Mammary epithelial cell (primary cell): ENCODE measurements at places on chromosomes 13 and 19. TPM values are rescaled to one million over a fixed set of nuclear protein-coding genes. Genes with fewer than 3 reads are reported as not detected.
A peak's percentile ranks its signal among the peaks of the same experiment; 100 is the strongest.

NCR1 gene
- polyA plus RNA-seq, result not detected

PSPN gene
- polyA plus RNA-seq, result 0.31 TPM

NDUFA3 gene
- polyA plus RNA-seq, result 42.3 TPM

CEACAM7 gene
- polyA plus RNA-seq, result not detected

DNA sequence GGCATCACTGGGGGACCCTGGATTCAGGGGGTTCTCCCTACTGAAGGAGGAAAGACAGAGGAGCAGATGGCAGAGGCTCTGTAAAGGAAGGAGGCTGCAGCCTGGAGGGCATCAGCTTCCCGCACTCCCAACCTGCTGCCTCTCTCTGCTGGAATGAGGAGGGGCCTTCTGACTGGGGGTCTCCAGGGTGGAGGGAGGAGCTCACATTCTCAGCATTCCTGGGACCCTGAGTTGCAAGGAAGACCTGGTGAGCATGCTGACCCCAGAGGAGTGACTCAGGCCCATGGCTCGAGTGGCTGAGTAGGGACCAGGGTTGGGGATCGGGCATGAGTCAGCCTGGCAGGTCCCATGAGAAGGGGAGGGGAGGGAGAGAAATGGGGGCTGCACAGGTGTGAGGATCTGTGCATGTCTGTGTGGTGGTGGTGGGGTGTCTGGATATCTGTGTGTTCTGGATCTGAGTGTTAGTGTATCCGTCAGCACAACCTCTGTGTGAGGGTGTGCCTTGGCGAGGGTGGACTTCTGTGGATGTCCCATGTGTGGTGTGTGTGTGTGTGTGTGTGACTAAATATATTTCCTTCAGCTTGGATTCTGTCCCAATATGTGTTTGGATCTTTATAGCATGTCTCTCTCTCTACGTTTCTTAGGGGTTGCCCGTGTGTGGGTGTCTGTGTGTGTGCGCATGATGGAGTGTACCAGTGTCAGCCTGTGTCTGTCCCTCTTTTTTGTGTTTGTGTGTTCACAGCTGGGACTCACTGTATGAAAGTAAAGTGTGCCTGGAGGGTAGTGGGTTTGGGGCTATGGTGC is 4.6 kb downstream of the AXL start:
- peak; percentile 65 for DNase-seq

- DNase-seq, result peak; percentile 68
These were observed 177.3 kb upstream of the SLC10A2 start for GRCh38 chr13:103243495-103243894.

DNA sequence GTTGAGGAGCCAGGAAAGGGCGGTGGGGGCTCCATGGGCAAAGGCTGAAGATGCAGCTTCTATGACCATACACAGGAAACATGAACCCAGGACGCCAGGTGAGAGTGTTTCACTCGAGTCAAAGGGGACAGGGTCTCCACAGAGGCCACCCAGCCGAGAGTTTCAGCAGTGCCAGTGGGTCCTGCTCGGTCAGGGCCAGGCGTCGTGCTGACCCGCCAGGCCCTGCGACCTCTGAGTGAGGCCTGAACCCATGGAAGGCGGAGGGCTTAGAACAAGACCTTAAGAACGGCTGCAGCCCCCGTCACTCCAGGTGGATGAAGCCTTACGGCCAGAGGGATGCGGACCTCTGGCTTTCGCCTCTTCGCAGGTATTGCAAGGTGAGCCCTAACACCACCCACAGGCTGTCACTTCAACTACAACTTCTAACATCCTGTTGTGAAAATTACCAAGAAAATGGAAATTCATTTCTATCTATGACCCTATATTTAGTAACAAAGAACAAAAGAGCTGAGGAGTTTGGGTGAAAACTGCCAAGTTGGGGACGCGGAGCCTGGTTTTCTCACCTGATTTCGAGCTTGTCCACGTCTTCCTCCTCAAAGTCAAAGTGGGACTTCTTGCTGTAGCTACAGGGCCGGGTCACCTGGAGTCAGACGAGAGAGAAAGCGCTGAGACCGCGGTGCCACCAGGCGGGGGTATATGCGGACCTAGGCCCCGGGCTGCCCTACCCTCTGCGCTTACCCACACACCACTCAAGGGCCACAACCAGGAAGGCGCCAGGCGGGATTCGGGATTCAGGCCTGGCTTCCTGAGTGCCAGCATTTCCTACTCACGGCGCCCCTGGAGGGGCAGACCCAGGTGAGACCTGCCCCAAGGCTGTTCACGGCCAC is 50.1 kb upstream of the C13orf46 start:
- DNase-seq, result no peak

DNA sequence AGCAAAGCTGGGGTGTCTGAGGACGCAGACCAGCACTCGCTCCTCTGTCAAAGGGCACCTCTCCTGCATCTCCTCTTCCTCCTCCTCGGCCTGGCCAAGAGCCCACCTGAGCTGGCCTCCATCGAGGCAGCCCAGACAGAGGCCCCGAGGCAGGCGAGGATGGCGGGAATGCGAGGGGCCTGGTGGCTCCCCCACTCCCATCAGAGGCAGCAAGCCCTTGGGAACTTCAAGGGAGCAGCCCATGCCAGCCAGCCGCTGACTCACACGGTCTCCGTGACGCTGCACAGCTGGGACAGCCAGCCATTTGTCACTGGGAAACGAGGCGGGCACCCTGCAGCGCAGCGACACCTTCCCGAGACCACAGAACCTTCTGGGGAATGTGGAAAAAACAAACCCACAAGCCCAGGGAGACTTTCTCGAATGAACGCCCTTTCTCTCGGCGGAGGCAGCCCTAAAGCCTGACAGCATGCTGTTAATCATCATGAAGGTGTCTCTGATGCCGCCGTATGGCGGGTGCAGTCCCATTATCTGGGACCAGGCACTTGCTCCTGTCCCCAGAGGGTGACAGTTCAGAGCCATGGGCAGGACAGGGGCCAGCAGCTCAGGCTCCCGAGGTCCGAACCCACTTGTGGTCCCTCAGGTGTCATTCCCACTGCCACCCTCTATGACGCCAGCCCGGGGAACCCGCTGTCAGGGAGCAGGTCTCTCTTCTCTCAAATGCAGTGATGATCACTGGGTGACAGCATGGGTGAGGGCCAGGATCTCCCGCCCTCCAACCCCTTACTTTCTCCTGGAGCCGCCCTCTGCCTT is 53.0 kb downstream of the PEPD start:
- no peak for DNase-seq

DNA sequence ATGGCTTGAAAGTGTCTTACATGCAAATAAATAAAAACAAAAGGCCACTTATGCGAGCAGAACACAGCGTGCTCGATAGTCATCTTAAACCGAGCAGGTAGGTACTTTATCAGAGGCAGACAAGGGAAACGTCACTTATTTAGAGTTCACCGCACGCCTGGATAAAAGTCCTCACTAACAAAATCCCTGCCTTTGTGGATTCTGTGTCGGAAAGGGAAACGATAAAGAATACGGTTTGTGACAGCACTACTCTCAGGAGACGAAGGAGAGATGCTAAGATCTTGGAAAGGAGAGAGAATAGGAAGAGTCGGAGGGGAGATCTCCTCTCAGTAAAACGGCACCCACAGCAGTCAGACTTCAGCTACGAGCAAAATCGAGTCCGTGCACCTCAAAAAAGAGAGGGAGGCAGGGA is 581 bp downstream of the RCBTB1 start:
- no peak for DNase-seq

DNA sequence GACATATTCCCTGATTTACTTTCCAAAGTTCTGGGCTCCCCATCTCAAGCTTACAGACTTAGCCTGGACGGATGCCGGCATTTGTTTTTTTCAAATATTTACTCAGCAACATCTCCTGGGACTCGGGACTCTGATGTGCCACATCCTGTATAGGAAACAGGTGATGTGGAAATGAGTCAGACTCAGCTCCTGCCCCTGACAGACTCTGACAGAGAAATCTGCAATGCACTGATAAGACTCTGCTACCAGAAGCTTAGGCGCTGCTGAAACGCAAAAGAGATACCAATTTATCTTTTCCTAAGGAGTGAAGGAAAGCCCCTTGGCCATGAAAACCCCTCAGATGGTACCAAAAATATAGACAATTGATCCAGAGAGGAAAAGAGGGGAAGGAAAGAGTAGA is 16.2 kb downstream of the LAIR2 start:
- DNase-seq, result peak; percentile 9

DNA sequence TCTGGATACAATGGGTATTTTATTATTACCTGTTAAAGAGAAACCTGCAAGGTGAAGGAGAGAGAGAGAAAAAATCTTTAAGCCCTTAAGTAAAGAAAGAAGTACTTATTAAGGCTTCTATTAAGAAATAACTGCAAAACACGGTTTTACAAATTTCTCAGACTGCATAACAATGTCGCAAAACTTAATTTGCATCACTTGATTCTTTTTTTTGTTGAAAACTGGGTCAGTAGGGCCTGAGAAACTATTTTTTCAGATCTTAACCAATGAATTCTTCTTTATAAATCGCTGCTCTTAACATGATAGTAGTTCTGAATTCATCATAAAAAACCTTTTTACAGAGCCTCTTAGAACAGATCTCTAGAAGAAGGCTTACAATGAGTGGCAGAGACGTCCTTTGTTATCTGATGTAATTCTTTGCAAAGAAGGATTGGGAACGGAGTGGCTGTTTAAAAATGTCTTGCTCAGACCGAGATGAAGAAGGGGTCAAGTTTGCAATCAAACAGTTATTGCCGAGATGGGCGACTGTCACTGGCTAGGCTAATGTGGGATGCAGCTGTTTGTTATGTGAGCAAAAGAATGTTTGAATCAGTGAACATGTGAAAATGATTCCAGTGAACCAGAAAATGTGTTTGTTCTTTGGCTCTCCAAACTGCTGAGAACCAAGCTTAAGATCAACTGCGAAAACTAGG is 76.3 kb downstream of the ZNF536 start:
- no peak for DNase-seq

DNA sequence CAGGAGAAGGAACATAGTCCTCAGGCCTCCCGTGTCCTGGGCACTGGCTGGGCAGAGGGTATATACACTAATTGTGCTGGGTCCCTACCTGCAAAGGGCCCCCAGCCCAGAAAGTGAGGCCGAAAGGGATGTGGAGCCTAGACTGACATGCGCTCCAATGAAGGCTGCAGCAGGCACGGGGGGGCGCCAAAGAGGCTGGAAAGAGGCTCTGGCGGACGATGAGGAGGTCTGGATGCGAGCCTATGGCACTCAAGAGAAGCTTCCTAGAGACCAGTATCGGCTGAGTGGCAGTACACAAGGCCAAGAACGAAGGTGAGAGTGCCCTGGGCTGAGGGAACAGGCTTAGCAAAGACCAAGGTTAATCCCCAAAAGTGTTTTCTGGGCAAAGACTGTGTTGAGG is 16.6 kb downstream of the VRK3 start:
- DNase-seq, result no peak

GRCh38 chr19:2249880-2250765 is 1.0 kb downstream of the AMH start:
- no peak for DNase-seq

DNA sequence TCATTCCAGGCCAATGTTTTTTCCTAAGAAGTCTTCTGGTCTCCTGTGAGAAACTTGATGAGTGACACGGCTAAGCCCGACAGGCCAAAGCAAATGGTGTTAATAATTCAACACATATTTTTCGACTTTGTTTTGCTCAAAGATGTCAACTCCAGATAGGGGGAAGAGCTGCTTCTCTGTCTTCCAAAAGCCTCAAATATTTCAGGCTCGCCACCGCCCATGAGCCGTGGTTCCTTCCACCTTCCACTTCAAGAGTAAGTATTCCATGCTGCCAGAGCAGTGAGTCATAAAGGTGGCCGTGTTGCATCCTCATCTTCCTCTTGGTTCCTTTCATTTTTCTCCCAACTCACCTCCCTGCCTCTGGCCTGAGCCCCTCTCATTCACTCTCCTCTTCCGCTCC is 272.6 kb downstream of the EFNB2 start:
- DNase-seq, result no peak

DNA sequence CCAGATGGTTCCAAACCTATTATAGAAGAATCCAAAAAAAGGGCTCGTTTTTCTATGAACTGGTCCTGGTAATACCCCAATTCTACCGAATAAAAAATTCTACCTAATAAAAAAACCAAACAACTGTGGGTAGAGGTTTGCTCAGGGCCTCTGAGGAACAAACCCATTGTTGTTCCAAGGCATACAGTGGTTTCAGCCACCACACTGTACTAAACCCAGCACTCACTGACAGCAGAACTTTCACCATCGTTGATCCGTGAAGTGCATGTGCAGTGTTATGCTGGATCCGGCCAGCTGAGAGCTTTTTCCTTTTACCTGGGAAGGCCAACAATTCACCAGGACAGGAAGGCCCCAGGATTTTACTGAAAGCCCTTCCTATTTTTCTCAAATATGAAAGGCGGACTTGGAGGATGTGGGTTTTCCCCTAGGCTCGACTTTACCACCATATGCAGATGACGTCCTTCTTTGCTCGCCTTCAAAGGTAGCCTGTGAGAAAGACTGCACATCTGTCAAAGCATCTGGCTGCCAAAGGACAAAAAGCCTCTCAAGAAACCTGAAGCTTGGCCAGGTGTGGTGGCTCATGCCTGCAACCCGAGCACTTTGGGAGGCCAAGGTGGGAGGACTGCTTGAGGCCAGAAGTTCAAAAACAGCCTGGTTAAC is 7.2 kb upstream of the PABPC3 start:
- DNase-seq, result no peak

DNA sequence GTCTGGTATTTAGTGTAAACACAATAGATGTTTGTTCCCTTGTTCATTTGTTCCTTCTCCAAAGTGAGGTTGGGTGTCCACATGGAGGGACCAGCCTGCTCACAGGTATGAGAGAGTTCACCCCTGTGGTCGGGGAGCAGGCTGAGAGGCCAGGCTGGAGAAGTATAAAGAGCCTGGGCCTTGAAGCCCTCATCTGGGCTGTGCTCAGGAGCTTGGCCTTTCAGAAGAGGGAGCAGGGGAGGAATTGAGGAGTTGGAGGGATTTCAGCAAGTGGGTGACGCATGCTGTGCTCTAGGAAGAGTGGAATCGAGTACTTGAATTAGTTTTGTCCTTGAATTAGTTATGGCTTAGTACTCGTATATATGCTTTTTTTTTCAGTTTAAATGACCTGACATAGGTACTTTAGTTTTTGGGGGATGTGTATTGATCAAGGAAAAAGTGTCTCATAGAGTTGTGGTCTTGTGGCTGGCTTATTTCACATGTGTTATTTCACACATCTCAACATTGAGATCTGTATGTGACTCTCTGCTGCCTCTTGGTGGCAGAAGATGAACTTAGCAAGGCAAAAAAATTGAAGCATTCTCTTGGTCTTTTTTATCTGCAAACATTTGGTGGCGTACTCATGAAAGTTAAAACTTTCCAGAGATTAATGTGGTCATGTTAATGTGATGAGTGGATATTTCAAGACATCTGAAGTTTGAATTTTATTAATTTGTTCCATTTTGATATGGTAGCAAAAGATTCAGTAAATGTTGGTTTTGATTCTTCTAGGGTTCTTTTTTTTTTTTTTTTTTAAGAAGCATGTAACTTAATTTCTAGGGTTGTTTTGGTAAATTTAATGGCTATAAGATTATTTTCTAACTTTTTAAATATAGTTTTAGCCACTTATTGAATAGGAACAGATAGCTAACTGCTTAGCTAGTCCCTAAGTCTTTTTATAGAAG is 54.3 kb downstream of the SLAIN1 start:
- peak; percentile 21 for DNase-seq

GRCh38 chr19:11375143-11375948 is 880 bp downstream of the SWSAP1 start:
- no peak for DNase-seq
